Right lung (tissue), 10 donors: ENCODE measurements at places on chromosomes 12 and 14. TPM values are rescaled to one million over a fixed set of nuclear protein-coding genes. Genes with fewer than 3 reads are reported as not detected.

Gene KLHL33
- polyA plus RNA-seq = 0.27 TPM

Gene DEGS2
- polyA plus RNA-seq = 8.1 TPM

Gene TMEM229B
- polyA plus RNA-seq = 0.46 TPM

Gene ARHGEF40
- polyA plus RNA-seq = 87.2 TPM

Gene ACSS3
- 16.6 TPM for polyA plus RNA-seq

Gene PPP1R36
- 1.00 TPM for polyA plus RNA-seq

Gene CRIP2
- 333 TPM for polyA plus RNA-seq

Gene GDF11
- 14.0 TPM for polyA plus RNA-seq

Gene CIDEB
- polyA plus RNA-seq = 16.6 TPM

Gene LRP1
- polyA plus RNA-seq = 89.4 TPM

Gene TSPAN8
- 1.3 TPM for polyA plus RNA-seq
